Muscle of leg (tissue), 16 donors: ENCODE measurements at places on chromosomes 3 and 15.

DNA sequence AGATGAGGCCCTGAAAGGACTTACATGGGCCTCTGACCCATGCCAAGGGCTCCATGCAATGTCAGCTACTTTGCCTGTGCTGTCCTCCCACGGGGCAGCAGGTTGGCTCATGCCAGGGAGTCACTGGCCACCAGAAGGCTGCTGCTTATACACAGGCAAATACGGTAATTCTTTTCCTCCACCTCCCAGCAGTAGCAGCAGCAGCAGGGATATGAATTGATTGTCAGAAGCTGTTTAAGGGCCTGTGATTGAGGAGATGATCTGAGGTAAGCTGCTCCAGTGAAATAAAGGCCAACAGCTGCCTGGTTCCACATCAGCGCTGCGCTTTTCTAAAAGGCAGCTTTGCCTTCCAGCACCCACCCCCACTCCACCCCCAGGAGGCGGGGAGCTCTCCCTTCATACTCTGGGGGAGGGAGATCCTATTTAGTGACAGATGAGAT lies 250.5 kb downstream of the SHQ1 start:
- DNase-seq, result no peak

DNA sequence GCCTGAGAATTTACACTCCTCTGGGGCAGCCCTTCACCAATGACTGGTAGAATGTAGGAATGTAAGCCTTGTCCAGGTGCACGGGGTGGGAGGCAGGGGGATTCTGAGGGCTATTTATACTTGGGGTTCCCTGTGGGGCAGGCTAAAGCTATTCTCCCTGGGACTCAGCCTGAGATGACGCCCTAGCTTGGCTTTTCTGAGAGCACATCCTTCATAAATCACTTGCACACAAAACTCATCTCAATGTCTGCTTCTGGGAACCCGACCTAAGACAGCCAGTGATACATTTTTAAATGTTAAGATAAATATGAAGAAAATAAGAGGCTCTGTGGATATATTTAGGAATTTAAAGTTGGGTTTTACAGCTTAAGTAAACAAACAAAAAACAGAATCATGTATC lies 16.6 kb downstream of the TMEM158 start:
- DNase-seq, result no peak

DNA sequence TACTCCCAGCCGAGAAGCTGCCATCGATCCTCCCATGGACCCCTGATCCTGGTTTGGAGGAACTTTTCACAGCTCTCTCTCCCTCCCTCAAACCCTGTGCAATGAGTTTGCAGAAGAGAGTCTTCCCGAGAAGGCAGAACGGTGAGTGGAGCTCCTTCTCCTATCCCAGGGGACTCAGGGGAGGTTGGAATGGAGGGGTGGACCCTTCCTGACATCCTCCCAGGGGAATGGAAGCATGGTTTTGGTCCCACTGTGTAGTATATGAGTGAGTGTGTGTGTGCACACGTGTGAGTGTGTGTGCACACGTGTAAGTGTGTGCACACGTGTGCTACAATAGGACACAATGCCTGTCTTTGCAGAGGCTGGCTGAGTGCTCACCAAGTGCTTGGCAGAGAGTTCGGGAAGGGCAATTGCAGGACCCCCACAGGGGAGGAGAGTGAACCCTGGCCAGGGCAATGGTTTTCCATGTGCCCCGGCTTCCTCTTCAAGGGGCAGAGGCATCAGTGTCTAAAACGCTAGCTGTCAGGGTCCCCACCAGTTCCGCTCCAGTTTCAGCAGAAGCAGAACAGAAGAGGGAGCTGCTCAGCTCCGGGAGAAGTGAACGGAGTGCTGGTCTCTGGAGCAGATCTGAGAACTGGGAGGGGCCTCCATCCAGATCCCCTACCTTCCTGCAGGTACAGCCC lies 13.8 kb upstream of the IL16 start:
- DNase-seq, result peak; percentile 25

GRCh38 chr3:195110647-195111318 lies 160.2 kb downstream of the XXYLT1 start:
- peak; percentile 89 for DNase-seq

DNA sequence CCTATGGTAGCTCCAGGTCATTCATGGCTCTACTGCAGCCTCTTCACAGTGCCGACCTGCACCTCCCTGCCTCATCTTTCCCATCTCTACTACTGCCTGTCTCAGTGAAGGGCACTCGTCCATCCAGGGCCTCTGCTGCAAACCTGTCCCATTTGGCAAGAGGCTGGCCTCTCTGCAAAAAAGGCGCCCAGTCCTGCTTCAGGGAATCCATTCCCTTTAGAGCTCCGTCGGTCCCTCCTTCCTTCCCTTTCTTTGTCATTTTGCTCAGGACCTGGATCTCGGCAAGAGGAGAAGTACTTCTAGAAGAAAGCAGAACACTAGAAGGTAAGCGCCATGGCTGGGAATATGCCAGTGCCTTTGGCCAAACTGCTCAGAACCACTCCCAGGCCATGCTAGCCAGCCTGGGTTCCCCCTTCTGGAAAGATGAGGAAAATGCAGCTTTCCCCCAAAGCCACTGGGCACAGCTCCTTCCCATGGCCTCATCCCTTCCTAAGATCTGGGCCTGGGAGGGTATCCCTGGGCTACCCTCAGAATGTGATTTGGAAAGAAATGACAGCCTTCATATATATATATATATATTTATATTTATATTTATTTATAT lies 6.4 kb upstream of the ISL2 start:
- no peak for DNase-seq
